ENCODE measurements at places on chromosomes 3 and 15.
A peak's percentile ranks its signal among the peaks of the same experiment; 100 is the strongest.

- no peak for DNase-seq
Measured at GRCh38 chr3:193347521-193348501, 30.7 kb downstream of the ATP13A5 start.

DNA sequence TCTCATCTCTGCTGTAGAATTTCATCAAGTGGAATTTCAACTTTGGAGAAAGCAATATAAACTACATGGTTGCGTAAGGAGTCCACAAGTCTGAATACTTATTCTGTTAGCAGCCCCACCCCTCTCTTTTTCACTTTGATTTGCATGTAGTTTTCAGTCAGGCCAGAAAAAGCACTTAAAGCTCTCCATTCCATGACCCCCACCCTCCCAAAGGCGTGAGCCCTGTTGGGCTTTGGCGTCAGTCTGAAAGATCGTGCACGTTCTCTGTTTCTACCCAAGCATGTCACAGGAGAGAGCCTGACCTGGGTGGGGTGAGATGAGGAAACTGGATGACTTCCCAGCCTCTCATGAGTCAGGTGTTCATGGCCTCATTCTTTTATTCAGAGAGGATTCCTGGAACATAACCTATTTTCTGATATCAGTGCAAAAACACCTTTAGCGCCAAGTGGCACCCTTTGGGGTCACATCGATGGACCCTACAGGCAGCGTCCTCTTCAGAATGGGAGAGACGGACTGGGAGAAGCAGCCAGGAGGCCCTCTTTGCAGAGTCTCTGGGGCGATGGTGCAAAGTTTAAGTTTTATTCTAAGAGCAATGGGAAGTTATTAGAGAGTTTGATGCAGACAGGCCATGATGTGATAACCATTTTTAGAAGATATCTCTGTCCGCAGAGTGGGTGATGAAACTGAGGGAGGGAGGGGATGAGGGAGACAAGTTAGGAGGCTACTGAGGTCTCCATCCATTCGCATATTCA is 55.8 kb downstream of the LSM3 start:
- no peak for DNase-seq

DNA sequence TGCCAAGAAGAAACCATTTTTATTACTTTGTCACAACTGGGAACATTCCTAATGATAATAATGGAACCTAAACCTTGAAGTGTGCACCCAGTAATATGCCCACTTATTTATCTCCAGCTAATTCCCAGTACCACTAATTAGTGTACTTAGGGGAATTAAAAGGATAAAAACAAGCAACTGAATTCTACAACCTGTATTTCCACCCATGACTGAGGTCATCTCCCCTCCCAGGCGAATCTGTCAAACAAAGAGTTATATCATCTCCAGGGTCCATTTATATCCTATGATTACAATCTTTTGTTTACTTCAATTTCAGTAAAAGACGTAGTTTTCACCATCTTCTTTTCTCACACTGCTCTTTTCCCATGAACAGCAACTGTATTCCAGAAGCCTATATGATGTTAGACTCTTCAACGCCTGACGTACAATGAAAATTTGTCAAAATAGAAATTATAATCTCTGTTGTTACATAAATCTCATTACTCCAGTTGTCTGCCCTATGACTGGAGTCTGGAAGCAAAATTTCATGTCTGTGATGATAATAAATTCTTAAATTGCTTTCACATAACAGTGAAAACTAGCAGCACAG is 177.6 kb downstream of the GOLIM4 start:
- DNase-seq: no peak

- DNase-seq: no peak
Measured at GRCh38 chr3:51381333-51381705, 3.8 kb upstream of the MANF start.

DNA sequence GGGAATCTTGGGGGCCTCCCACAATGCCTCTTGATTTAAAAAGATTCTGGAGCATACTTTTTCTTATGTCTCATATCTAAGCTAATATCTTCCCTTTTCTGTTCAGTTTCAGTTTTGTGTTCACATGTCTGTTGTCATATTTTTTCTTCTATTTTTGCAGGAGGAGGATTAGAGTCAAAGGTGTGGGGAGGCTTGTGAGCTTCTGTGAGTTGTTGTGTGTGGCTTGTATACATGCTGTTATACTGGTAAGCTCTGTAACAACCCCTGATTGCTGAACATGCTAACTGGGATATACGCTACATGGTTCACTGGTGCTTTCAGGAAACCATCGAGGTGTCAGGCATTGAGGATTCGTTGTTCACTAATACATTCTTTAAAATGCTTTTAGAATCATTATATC is 83.5 kb downstream of the SLC25A26 start:
- no peak for DNase-seq

DNA sequence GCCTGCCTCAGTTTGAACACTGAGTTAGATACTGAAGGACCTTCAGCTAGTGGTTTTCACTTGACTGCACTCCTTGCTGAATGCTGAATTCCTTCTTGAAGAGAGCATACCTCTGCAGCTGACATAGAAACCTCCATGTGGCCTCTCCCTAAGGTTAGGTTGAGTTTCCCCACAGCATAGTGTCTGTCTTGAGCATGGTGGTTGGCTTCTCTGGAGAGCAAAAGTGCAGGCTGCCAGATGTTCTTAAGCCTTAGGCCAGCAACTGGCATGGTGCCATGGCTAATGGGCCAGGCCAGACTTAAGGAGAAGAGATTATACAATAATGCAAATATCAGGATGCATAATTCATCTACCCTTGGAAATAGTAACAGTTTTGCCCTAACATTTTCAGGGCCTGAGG is 545.6 kb upstream of the ZNF385D start:
- peak; percentile 6 for DNase-seq

DNA sequence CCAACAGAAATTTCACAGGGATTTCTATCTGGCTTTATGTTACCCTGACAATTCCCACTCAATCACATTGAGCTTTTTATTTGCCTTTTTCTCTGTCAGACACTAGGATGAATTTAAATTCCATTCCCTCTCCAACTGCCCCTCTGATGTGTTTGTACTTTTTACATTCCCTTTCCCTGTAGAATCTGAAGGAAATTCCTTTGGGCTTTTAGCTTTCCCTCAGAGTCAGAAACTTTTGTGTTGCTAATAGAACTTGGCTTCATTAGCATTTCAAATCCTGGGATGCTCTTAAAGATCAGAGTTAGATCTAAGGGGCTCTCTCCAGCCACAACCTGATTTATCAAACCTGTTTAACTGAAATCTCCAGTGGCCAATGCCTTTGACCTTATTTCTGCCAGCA is 7.9 kb upstream of the RARB start:
- no peak for DNase-seq

DNA sequence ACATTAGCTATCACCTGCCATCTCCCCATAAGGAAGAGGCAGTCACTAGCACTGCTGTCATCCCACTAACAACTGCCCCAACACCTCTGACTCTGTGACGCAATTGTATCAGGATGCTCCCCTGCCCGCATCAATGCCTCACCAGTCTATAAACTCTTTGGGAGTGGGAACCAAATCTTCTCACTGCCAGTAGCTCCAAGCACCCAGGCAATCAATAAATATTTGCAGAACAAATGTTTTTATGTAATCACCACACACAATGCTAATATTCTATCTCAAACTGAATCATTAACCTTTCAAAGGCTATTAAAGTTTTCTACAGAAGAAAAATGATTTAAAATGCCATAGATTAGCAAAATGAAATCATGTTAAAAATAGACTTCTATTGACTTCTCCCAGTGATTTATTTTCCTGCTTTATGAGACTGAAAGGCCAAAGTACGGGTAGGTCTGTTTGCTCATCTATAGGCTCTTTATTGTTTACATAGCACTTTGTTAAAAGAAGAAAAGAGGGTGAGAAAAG is 131.3 kb downstream of the PLD1 start:
- no peak for DNase-seq

DNA sequence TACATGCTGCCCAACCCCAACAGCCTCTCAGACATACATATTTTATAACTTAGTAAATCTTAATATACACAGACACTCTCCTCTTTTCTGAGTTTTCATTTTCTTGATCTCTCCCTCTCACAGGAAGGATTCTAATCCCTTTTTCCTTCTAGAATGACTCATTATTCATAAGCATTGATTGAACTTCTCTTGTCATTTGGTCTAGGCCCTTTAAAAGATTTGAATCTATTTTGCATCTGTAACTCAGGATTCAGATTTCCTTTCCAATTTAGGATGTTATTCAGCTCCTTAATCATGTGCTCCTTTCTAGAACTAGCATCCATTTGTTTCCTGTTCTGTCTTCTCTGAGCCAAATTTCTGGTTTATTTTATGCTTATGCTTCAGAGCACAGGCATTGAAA is 624.5 kb upstream of the SGO1 start:
- DNase-seq: no peak

GRCh38 chr15:65029736-65030208 is 333 bp upstream of the MTFMT start:
- no peak for DNase-seq

- no peak for DNase-seq
Measured at GRCh38 chr3:64297563-64297962, 72.3 kb upstream of the PRICKLE2 start.

GRCh38 chr3:111666041-111666735 is 71.0 kb upstream of the ZBED2 start:
- no peak for DNase-seq

DNA sequence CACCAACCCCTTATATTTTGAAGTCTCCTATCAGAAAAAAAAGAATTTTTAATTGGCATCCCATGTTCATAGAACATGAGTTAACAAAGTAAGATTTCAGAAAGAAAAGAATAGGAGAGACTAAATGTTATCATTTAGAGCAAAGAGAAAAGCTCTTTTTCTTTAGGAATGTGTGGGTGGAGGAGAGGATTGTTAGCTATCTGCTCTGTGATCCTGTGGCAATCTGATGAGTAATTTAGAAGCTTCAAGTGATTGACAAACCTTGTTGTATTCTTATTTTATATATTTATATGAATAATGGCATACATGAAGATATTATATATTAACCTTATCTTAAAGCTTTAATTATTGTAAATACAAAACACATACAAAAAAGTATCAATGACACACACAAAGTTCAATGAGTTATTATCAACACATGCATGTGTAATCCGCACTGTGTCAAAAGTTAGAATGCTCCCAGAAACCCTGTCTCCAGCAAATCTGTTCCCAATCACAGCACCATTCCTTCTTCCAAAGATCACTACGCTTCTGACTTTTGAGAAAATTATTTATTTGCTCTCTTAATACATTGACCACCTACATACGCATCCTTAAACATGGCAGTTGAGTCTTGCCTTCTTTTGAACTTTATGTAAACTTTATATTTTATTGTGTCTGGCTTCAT is 907.4 kb downstream of the MCTP2 start:
- DNase-seq: no peak

- DNase-seq: no peak
Measured at GRCh38 chr3:70557976-70558375, 245.5 kb upstream of the MDFIC2 start.

GRCh38 chr15:98719137-98719740 is 70.9 kb downstream of the IGF1R start:
- peak; percentile 46 for DNase-seq

DNA sequence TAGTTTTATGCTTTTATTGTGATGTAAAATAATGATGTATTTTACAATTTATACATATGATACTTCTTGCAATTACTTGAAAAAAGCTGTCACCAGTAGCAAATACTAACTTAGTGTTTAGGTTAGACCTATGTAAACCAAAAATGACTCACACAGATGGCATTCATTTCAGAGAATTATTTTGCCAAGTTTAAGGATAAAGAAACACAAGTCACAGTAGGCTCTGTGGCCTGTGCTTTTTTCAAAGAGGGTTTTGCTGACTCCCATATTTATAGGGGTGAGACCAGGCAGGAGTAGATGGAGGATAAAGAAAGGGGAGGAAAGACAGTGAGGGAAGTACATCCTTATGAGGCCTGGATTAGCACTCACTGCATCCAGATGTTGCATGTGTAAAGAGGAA is 356.6 kb upstream of the NPAP1 start:
- DNase-seq: no peak

DNA sequence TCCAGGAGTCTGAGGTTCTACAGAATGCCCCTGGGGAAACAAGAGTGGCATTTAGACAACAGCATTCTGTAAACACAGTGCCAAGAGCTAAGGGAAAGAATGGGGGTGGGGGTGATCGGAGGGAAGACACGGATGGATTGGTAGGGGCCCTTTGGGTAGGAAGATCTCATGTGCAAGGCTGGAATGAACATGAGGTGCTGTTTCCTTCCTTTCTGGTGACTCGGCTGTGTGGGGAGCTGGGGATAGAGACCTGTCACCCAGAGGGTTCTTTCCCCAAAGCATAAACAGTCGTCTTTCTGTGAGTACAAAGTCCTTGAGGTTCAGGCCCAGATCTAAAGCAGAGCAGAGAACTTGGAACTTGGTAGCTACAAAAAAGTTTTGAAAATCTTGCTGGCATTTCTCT is 11.7 kb downstream of the TPM1 start:
- peak; percentile 44 for DNase-seq

GRCh38 chr3:45075821-45076625 is 49.9 kb downstream of the CLEC3B start:
- DNase-seq: no peak

DNA sequence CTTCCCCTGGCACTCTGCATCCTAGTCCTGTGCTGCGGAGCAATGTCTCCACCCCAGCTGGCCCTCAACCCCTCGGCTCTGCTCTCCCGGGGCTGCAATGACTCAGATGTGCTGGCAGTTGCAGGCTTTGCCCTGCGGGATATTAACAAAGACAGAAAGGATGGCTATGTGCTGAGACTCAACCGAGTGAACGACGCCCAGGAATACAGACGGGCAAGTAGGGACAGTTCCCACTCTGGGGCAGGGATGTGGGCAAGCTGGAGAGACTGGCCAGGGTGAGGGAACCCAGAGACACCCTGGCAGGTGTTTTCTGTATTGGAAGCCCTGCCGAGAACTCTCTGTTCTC is 247 bp downstream of the FETUB start:
- peak; percentile 45 for DNase-seq

DNA sequence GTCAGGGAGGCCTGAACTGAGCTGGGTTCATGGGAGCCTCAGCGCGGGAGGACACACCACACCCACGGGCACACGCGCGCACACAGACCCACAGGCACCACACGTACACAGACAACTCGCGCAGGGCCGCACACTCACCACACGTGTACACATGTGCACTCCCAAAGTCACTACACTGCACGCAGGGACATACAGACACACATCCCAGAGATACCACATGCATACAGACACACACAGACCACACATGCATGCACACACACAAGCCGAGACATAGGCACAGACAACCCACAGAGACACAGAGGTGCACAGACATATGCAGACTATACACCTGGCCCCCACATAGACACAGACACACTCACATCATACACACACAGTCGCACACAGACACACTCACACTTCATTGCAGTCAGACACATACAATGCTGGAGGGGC is 1.1 kb upstream of the MGLL start:
- no peak for DNase-seq

DNA sequence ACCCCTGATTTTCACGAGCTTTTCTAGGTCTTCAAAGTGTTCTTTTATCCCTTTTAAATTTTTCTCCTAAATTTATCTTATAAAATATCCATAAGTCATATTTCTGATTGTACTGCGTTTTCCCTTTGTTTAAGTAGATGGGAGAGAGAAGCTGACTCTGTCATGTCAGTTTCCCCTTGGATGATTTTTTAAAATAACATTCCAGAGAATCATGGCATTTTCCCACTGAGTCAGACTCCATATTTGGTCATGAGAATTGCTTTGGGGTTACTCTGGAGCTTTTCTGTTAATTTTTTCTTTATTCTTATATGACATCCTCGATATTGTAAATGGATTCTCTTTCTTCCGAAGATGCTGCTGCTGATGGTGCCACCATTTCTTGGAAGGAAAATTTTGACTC is 28.6 kb upstream of the UMPS start:
- DNase-seq: peak; percentile 91

Measured in fibroblast of skin of scalp (primary cell).